ENCODE measurements at places on chromosomes 12 and 14.
A peak's percentile ranks its signal among the peaks of the same experiment; 100 is the strongest.

DNA sequence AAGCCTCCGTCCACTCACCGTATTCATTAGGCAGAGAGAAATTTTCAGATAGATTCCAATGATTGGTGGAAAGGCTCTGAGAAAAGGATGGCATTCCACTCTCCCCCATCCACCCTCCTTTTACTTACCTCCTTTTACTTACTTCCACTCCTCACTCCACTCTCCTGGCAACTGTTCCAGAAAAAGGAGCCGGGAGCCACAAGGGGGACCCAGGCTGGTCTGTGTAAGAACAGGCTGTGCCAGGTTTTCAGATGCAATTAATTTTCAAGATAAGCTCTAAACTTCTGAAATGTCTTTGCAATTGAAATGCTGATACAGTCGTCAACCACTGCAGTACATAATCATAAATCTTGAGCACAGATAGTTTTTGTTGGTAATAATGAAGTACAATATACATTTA lies 248.8 kb downstream of the ANO6 start:
- DNase-seq: no peak

DNA sequence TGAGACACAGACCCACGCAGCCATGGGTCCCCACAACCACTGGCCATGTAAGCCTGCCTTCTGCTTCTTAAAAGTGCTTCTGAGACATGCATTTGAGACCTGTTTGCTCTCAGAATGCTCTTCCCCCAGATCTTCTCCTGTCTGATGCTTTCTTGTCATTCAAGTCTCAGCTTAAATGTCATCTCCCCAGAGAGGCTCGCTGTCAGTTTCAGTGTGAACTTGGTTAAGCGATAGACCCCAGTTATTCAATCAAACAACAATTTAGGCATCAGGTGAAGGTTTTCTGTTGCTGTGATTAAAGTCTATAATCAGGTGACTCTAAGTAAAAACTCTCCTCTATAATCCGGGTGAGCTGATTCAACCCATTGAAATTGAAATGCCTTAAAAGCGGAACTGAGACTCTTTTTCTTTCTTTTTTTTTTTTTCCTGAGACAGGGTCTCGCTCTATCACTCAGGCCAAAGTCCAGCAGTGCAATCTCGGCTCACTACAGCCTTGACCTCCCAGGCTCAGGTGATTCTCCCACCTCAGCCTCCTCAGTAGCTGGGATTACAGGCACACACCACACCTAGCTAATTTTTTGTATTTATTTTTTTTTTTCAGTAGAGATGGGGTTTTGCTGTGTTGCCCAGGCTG lies 123.4 kb downstream of the KSR2 start:
- no peak for DNase-seq

- no peak for DNase-seq
These were observed 206.9 kb downstream of the TTC7B start for GRCh38 chr14:90609376-90609775.

DNA sequence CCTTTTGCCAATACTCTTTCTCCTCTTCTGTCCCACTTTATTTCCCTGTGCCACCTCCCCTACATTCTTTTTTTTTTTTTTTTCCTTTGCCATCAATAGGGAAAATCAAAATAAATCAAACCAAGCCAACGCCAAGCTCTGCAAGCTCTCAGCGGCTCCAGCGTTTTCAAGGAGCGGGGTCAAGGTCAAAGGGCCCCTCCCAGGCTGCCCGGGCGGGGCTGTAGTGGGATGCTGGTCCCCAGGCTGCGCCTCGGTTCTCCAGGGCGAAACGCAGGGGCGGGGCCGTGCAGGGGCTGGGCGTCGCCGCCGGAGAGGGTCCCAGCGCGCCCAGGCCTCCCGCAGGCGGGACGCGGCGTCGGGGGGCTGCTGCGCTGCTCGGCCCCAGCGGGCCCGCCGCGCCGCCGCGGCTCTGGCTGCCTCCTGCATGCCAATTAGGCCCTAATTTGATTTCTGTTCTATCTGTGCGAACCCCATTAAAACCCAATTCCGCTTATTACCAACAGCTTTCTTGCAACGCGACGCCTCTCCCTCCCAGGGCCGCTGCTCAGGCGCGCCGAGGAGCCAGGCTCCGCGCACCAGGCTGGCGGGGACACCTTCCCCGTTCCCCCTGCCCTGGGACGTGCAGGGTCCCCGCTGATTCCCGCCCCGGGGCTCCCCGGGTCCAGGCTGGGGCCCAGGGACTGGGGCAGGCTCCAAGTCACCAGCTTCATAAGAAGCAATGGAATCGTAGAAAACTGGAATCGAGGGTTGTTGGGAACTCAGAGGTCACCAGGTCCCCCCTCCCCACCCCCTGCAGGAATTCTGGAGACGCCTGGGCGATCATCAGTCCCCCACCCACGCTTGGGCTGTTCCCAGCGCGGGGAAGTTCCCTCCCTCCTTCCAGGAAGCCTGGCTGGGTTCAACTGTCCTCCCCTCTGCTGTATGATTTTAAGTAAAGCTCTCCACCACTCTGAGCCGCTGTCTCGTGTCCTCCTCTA lies 50.7 kb upstream of the MAP1LC3B2 start:
- no peak for DNase-seq

DNA sequence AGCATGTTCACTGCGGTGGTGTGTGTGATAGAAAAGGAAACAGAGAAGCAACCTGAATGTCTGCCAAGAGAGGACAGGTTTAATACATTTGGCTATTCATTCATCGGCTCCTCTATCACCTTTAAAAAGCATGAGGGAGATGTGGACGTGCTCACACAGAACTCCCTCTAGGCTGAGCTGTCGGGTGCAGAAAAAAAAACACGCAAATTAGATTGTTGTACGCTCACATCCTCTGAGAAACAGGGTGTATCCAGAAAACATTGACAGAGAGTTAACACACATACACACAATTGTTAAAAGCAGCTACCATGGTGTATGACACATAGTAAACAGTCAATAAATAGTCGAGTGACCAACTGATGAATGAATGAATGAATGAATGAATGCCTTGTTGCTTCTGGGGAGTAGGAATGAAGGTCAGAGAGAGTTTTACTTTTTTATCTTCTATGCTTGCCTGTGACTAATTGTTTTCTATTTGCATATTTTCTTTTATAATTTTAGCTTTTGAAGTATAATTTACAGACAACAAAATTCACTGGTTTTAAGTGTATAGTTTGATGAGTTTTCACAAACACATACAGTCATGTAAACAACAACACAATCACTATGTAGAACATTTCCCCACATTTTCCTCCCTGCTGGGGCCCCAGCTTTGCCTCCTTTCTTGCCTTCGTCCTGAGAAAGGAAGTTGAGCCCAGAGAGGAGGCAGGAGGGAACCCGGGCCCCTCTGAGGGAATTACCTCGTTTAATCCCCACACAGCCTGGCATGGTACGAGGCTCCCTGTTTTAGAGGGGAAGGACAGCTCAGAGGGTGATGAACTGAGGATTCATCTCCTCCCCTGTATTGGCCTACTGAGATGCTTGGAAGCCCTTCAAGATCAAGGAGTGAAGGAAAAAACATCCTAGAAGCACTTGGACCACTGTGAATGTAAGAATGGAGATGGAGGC lies 19.7 kb upstream of the FAM222A start:
- no peak for DNase-seq

- DNase-seq: no peak
These were observed 14.1 kb downstream of the GPX2 start for GRCh38 chr14:64928239-64929013.

- no peak for DNase-seq
These were observed 17.7 kb upstream of the POP5 start for GRCh38 chr12:120598674-120599463.

DNA sequence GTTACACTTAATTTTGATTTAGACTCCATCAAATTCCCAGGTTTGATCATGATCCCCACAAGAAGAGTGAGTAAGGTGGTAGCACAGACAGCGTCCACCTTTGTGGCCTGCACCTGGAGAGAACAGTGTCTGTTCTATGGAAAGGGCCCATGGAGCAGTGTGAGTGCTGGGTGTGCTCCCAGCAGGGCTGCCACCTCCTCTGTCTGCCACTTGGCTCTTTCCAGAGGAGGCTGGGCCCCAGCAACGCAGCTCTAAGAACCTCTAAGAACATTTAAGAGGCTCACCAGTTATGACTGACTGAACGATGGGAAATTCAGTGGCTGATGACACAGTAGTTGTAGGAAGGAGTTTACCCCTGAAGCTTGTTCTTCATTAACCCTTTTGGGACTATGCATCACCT lies 17.3 kb downstream of the VDR start:
- DNase-seq: no peak

- DNase-seq: peak; percentile 90
These were observed 164.4 kb upstream of the LRIG3 start for GRCh38 chr12:59084511-59085375.

DNA sequence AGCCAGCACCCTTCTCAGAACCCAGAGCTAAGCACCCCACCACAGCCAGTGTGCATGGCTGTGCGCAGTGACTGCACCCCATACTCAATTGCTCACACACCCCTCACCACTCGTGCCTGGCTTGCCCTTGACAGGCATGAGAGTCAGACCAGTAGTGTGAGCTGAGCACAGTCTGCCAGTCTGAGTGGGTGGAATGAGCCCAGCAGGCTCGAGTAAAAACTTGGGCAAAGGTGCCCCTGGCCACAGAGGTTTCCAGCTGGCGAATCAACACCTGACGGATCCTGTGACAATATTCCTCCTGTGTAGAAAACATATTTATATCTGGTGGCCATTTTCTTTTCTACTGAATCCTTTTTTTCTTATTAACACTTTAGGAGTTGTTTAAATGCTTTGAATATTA lies 202.5 kb downstream of the TMEM117 start:
- no peak for DNase-seq

- no peak for DNase-seq
These were observed 134.1 kb upstream of the PLEKHG7 start for GRCh38 chr12:92568691-92569090.

- no peak for DNase-seq
These were observed 51.2 kb downstream of the FIGNL2 start for GRCh38 chr12:51797301-51797700.

GRCh38 chr14:23562822-23563472 lies 4.6 kb downstream of the AP1G2 start:
- DNase-seq: no peak

- no peak for DNase-seq
These were observed 81.0 kb downstream of the ETV6 start for GRCh38 chr12:11730299-11731041.

- DNase-seq: no peak
These were observed 226.3 kb downstream of the SPTSSA start for GRCh38 chr14:34235643-34236300.

DNA sequence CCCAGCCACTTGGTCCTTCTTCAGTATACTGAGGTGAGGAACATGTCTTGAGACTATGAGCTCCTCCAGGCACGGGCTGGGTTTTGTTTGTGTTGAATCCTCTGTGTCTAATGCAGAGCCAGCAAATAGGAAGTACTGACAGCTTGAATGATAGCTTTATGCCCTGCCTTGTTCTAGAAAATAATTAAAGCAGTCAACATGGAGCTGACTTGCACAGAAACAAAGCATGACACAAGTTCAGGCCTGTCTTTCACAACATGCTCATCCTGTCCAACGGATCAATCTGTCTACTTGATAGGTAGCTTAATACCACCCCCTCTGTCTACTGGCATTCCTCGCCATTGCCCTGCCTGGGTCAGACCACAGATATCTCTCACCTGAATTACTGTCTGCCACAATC lies 140.9 kb downstream of the ESRRB start:
- DNase-seq: no peak

- DNase-seq: no peak
These were observed 21.3 kb downstream of the RERG start for GRCh38 chr12:15199930-15200329.

GRCh38 chr14:78674820-78675219 lies 504.6 kb downstream of the NRXN3 start:
- no peak for DNase-seq

DNA sequence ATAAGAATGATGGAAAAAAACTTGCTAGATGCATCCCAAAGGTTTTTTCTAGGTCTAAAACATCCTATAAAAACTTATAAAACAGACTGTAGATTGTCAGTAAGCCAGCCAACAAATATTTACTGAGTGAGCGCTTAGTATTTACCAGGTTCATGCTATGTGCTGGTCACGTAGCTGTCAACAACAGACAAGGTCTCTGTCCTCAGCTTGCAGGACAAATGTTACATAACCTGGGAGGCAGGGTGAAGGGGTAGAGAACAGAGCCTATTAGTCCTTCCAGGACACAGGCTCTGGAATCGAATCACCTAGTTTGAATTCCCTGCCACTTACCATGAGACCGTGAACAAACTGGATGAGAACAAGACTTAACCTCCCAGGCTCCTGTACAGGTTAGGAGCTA lies 6.4 kb downstream of the NFYB start:
- DNase-seq: no peak

DNA sequence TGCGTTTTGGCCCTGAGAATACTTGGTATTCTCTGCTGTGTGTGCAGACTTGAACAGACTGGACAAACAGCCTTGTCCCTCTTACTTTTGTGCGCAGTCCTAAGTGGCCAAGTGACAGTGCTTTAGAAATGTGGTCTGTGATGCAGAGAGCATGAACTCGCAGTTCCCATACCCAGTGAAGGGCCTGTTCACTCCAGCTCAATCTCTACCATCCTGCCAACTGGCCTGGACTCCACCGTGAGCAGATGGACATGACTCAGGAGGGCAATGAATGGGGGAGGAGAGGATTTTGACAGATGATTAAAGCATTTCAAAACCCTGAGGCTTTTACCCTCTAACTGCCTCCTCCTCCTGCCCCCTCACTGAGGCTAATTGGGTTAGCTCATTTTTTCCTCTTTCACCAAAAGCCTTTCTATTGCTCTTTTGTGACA lies 62.5 kb upstream of the PYGL start:
- peak; percentile 35 for DNase-seq

DNA sequence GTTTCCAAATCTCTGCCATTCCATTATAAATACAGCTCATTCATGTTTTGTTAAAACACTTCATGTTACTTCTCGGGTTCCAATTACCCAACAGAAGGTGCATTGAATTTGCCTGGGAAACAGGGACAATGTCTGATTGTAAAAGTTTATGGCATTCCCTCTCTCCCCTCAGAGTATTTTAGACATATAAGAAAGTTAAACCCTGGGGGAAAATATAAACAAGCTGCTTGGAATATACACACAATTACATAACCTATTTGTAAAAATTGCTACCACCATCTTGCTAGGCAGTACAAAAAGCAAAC lies 60.0 kb downstream of the BTG1 start:
- no peak for DNase-seq

DNA sequence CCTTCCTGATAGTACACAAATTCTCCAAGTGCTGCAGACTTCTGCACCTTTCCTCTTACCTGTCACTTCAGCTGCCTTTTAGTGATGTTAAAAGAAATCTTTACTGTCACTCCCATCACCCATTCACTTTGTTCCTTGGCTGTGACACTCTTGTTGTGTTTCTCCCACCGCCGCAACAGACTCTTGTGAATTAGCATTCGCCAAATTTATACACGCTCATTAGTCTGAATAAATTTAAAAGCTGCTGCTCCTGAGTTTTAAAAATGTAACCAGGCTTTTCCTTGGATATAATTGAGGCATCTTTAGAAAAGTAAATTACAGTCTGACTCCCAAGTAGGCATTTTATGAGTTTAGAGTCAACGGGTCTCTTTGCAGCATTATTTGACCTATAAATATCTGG lies 1197.9 kb downstream of the BCL11B start:
- no peak for DNase-seq

- DNase-seq: no peak
These were observed 37.7 kb upstream of the DUSP6 start for GRCh38 chr12:89389755-89390661.

- no peak for DNase-seq
These were observed 1086.5 kb downstream of the SLC6A15 start for GRCh38 chr12:83826112-83826511.

- DNase-seq: no peak
These were observed 444.3 kb downstream of the NELL2 start for GRCh38 chr12:44431647-44432343.
